ENCODE measurements at places on chromosomes 12 and 14.

- no peak for DNase-seq
Measured at GRCh38 chr12:132186857-132187620, 42.8 kb downstream of the NOC4L start.

DNA sequence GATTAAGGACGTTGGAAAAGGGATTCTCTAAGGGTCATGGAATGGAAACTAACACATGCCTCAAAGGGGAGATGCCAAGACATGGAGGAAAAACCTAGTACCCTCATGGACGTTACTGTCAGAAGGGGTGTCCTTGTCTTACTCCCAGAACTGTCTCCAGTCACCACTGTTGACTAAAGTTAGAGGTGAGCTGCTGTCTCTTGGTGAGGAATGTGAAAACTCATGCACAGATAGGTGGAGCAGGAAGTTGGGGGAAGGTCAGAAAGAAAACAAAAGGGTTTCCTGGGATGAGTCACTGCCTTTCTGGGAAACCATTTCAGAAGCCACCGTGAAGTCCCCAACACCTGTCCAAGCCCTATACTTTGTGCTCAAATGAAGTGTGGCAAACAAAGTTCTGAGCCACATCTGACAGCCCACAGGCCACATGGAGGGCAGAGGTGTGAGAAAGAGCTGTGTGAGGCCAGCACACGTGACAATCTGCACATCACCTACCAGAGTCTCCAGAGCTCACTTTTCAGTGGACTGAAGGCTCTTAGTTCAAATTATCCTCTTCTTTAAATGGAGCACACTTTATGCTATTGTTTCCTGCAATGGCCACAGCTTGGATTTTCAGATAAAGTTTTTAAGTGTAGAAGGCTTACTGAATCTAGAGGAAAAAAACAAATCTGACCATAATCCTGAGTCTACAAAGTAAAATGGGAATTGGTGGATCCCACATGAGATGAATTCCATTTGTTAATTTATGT is 92.9 kb upstream of the EGLN3 start:
- DNase-seq: peak; percentile 82

DNA sequence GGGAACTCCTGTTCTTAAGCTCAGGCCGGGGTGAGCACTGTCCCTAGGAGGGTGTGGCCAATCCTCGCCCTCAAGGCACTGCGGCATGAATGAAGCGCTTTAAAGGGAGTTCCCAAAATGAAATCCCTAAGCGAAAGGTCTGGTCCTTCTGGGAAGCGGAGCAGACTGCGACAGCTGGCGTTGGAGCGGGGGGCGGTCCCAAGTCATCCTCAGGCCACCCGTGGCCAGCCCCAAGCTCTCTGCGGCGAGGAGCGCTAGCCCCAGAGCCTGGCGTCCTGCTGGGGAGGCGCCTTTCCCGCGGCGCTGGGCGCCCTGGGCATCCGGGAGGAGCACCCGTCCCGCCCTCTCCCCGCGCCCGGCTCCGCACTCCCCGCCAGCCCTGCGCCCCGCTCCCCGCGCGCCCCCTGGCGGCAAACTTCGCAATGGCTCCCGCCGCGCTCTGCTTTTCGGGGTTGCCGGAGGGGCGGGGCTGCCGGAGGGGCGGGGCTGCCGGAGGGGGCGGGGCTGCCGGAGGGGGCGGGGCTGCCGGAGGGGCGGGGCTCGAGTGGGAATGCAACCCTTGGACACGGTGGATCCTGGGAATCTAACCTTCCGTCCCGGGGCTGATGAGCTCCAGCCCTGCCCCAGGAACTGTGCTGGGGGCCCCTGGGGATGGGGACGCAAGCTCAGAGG is 25.4 kb downstream of the ZBTB42 start:
- peak; percentile 91 for DNase-seq

GRCh38 chr14:102078831-102079699 is 7.8 kb downstream of the HSP90AA1 start:
- DNase-seq: no peak

DNA sequence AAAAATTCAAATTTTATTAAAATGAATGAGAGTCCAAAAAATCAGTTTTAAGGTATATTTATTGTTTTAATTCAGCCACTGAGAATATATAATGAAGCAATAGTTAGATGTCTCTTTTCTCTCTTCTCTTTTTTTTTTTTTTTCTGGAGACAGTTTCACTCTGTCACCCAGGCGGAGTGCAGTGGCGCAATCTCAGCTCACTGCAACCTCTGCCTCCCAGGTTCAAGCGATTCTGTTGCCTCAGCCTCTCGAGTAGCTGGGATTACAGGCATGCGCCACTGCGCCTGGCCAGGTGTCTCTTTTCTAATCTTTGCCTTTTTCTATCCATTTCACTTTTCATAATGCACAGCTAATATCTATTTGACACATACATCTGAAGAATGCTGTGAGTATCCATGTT is 307.1 kb upstream of the RGS6 start:
- DNase-seq: no peak

GRCh38 chr12:120259418-120260202 is 5.9 kb downstream of the PXN start:
- DNase-seq: no peak

GRCh38 chr14:81480741-81481140 is 52.9 kb downstream of the SEL1L start:
- no peak for DNase-seq

- no peak for DNase-seq
Measured at GRCh38 chr12:101823039-101823438, 7.7 kb downstream of the GNPTAB start.

- no peak for DNase-seq
Measured at GRCh38 chr14:72876710-72877063, 17.2 kb downstream of the DPF3 start.

DNA sequence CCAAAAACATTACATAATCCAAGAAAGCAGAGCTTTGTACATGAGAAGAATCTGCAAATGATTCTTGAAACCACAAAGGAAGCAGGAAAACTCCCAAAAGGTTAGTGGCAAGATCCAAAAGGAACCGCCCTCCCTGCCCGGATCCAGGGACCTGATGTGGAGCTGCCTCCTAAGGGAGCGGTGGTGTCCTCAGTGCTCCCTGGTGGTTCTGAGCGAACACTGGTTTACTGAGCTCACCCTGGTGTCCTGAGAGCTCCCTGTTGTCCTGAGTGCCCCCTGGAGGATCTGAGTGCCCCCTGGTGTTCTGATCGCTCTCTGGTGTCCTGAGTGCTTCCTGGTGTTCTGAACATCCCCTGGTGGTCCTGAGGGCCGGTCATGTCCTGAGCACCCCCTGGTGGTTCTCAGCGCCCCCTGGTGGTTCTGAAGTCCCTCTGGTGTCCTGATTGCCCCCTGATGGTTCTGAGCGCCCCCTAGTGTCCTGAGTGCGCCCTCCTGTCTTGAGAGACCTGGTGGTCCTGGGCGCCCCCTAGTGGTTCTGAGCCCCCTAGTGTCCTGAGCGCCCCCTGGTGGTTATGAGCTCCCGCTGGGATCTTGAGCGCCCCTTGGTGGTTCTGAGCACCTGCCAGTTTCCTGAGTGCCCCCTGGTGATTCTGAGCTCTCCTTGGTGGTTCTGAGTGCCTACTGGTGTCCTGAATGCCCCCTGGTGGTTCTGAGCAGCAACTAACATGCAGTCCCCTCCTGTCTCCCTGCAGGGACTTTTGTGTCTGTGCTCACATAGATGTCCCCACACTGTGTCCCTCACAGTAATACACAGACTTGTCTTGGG is 891.1 kb downstream of the TMEM121 start:
- peak; percentile 100 for DNase-seq

GRCh38 chr14:84468153-84468552 is 1061.8 kb upstream of the FLRT2 start:
- no peak for DNase-seq

DNA sequence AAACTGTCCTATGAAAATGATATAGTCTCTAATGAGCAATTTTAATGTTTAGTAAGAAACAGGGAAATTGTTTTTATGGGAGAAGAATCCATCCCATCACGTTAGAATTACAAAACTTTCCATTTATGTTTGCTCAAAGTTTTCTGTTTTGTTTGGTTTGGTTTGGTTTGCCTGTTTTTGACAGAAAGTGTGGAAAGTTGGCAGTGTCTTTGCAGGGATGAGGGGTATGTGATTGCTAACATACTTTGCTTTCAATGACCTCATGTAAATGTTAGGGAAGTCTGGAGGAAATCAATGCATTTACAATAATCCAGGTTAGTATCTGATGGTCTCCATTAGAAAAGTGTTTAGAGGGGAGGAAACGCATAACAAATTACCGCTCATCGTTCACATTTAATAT is 12.3 kb upstream of the NAV3 start:
- DNase-seq: no peak

DNA sequence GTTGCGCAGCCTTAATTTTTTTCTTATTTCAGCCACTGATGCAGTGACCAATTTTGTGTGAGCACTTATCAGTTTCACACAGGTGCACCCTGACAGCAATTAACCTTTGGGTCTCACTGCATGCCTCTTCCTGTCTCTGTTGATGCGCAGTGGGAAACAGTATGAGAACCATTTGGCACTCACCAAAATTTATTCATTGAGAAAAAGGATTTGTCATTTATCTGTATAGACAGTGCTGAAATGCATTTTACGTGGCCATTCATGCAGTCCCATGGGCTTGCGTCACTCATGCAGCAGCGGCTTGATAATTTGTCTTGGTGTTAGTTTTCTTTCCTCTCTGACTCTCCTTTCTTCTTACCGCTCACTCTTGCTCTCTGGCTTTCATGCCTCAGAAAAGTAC is 157.5 kb downstream of the C12orf75 start:
- no peak for DNase-seq

- no peak for DNase-seq
Measured at GRCh38 chr12:52199294-52199919, 7.6 kb upstream of the KRT80 start.

DNA sequence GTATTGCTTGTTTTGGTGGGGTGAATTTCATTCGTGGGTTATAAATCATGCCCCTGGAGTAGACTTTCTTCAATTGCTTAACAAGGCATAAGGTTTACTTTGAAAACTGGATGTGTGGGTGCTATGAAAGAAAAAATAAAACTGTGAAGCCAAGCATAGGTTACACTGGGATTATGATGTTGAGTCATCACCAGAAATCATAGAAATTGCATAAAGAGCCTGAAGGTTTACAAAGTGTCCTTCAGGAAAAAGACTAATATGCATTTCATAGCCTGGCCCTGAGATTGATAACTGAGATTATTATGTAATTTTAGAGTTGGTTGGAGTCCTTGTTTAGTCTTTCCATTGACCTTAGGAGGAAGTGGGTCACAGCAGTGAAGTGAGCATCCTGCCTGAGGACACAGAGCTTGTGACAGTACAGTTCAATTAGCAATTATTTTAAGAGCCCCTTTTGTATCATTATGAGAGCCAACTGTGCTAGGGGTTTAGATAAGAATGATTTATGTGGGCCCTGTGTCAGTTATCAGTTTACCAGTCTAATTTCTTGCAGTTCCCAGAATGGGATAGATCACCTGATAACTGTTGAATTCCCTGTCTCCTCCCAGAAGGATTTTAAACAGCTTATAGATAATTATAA is 13.6 kb downstream of the LRRK2 start:
- DNase-seq: no peak

GRCh38 chr12:91722072-91722471 is 423.6 kb downstream of the BTG1 start:
- DNase-seq: peak; percentile 21

GRCh38 chr14:60512973-60513571 is 4.1 kb downstream of the SIX6 start:
- DNase-seq: no peak

All from stimulated activated CD4-positive, alpha-beta T cell treated with anti-CD3 and anti-CD28 coated beads, Interleukin-1b, Interleukin-23, amount 100 ng/mL, for 48 hours (primary cell).